H1 (cell line): ENCODE measurements at places on chromosomes 1 and 21.

DNA sequence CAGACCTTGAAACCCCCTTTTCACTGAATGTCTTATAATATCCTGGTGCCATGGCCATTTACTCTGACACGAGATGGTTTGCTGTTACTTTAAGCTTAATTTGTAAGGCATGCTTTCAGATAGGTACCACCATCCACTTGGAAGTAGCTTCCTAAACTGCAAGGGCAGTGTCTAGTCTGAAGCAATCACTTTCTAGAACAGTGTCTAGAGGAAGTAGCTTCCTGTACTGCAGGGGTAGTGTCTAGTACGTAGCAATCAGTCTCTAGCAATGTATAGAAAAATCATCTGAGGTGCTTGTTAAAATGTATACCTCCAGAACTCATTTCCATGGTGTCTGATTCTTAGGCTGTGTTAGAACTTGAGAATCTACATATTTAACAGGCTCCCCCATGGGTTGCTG lies 42.5 kb downstream of the ZBTB40 start:
- DNase-seq, result no peak

- DNase-seq, result no peak
Observed at GRCh38 chr21:20259031-20259867, 739.0 kb upstream of the NCAM2 start.

- no peak for DNase-seq
Observed at GRCh38 chr1:241825581-241825980, 22.4 kb upstream of the EXO1 start.

- no peak for DNase-seq
Observed at GRCh38 chr1:10599194-10599861, 124.6 kb downstream of the PEX14 start.

- DNase-seq, result no peak
Observed at GRCh38 chr21:23401278-23401677, 2206.0 kb downstream of the MRPL39 start.

DNA sequence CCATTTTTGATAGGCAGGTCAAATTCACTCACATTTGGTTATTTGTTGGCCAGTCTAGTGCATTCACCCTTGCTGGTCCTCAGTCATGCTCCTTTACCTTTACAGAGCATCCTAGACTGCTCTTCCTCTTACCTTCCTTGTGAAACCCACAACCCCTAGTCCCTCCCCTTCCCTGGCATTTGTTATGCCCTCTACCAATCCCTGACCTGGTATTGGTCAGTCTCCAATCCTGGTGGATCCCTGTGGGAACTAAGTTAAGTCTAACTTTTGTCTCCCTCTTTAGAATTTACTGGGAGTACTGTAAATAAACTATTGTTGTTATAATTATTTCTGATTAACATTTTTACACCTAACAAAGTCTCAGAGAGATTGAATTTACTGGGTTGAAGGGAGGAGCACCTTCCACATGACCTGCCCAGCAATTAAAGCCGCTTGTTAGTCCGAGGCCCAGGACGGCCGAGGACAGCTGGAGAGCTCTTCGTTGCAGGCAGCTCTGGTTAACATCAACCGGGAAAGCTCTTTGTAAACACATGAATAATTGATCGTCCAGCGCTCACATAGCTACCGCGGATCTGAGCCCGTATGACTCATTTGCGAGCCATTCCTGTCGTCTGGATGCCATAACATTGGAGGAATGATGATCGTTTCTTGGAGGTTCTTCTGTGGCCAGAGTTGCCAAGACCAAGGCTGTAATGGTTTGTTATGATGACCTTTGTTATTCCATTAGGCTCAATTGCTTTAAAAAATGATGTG lies 31.9 kb downstream of the MTARC1 start:
- DNase-seq, result peak; percentile 48

- DNase-seq, result no peak
Observed at GRCh38 chr1:156198831-156199349, 5.0 kb downstream of the SLC25A44 start.

GRCh38 chr1:42266253-42267135 lies 68.5 kb downstream of the FOXJ3 start:
- no peak for DNase-seq

DNA sequence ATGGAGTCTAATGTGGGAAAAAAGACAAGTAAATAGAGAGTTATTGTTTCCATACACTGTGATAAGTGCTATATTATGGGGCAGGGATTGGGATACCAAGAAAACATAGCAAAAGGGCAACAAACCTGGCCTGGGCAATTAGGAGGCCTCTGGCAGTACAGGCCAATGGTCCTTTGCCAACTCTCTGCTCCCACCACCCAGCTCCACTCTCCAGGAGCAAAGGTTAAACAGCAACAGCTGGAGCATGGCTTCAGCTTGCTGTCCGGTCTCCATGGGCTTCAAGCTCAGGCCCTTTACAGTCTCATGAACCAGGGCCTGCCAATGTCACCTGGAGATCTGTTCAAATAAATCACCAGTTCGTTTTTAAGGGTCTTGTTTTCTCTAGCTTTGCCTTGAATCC lies 37.2 kb upstream of the ARHGAP29 start:
- no peak for DNase-seq

- no peak for DNase-seq
Observed at GRCh38 chr1:217718873-217719272, 87.7 kb downstream of the SPATA17 start.

- no peak for DNase-seq
Observed at GRCh38 chr1:107479865-107480350, 339.1 kb downstream of the NTNG1 start.

- no peak for DNase-seq
Observed at GRCh38 chr1:214377886-214378285, 96.9 kb downstream of the SMYD2 start.

GRCh38 chr21:45872471-45872870 lies 109.1 kb upstream of the COL6A1 start:
- DNase-seq, result no peak

- DNase-seq, result no peak
Observed at GRCh38 chr1:27408151-27408550, 15.7 kb downstream of the GPR3 start.

DNA sequence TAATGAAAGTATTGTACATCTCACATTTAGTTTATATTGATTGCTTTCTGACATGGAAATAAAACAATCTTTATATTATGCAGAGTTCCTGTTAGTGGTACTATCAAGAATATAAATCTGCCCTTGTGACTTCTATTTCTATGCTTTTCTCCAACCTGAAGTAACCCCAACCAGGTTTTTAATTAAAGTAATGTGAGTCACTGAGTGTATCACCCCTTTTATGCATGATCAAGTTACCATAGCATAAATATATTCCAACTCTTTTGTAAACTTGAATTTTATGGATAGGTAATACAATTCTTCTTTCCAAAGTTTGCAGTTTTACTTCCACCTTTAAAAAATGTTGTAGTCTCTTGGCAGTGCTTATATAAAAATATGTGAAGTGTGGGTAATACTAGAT lies 532.3 kb downstream of the USP25 start:
- no peak for DNase-seq

- no peak for DNase-seq
Observed at GRCh38 chr1:192575499-192576189, at the start of gene RGS1. Gene RGS1, plus strand, starts transcription at chr1:192575773. Its CDS starts 20 bp downstream, at chr1:192575793.

DNA sequence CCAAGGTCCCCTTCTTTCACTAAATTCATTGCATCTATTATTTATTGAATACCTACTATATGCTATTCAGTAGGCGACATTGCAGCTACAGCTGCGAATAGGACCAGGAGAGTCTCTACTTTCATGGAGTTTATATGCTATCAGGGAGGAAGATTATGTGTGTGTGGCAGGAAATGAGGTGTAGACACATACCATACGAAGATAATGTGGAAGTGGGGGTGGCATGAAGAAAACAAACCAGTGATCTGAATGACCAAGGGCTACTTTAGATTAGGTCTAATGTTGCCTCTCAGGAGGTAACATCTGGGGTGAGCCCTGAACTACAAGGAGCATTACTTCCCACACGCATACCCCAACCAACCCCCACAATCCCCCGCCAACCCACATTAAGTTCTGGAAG lies 1.0 kb upstream of the PPIH start:
- DNase-seq, result no peak

- no peak for DNase-seq
Observed at GRCh38 chr21:45611939-45612664, 31.4 kb upstream of the PCBP3 start.

DNA sequence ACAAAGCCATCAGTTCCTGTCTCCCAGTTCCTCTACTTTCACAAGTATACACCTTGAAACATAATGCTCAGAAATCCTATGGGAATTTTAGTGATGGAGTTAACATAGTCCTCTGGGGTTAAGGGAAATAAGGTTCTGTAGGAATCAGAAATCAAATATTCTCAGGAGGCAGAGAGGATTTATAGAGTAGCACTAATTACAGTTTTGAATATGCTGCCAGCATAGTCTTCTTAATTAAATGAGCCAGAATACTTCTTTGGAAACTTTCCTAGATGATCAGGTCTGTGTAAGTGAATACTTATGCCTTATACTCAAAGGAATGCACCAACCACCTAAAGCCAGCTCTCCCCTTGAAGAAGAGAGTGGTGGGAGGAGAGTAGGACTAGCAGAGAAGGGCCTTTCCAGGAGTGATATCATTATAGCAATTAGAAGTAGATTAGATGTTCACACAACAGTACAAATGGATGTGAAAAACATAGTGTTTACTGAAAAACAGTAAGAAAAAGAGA lies 31.4 kb upstream of the DIRAS3 start:
- DNase-seq, result no peak

DNA sequence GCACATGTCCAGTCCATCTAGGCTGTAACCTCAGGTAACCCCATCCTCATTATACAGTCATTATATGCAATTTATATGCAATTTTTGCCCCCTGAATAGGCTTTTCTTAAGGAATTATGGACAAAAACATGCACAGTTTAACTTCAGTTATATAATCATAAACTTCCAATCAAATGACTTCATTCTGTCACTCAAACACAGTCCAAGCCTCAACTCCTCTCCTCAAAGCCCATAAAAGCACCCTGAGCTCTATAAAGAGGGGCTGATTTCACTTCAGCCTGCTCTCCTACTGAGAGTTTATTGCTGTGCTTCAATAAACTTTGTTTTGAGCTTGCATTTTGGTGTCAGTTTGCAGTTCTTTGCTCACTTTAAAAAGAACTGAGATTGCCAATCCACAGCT lies 1805.5 kb downstream of the BRINP3 start:
- DNase-seq, result no peak

DNA sequence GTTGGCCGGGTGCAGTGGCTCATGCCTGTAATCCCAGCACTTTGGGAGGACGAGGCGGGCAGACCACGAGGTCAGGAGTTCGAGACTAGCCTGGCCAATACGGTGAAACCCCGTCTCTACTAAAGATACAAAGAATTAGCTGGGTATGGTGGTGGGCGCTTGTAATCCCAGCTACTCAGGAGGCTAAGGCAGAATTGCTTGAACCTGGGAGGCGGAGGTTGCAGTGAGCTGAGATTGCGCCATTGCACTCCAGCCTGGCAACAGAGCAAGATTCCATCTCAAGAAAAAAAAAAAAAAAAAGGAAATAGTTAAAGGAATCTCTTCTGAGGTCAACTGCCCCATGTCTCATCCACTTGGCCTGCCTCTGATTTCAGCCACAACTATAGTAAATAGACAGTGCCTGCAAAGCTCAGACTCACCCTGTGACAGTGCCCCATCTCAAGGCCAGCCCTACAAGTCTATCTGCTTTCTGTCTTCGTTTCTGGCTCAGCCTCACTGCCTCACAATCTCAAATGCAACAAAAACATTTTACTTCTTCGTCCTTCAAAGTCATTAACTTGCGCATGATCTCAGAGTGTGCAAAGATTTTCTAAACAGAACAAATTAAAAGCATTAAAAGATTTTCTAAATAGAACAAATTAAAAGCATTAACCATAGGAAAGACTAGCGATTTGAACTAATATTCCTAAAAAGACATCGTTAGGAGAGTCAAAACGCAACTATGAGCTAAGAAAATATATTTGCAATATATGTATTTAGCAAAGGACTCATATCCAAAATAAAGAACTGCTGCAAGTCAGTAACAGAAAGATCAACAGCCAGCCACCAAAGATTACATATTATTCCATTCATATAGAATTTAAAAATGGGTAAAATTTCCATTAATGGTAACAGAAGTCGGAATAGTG lies 65.0 kb upstream of the PRDX6 start:
- DNase-seq, result no peak

DNA sequence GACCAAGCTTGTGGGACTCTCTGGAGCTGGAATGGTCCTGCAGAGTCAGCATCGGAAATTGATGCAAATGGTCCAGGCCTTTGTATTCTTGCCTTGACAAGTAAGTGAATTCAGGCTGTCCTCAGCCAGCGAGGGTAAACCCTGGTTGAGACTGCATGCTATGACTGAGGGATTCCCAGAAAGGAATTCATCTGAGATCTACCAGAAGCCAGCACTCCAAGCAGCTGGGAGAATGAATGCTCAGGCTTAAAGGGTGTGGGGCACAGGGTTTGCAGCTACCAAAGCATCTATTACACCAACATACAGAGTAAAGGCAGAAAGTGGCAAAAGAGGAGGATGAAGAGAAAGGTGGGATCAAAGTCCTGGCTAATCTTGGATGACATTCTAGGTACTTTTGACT lies 257.0 kb upstream of the LYPLAL1 start:
- no peak for DNase-seq

DNA sequence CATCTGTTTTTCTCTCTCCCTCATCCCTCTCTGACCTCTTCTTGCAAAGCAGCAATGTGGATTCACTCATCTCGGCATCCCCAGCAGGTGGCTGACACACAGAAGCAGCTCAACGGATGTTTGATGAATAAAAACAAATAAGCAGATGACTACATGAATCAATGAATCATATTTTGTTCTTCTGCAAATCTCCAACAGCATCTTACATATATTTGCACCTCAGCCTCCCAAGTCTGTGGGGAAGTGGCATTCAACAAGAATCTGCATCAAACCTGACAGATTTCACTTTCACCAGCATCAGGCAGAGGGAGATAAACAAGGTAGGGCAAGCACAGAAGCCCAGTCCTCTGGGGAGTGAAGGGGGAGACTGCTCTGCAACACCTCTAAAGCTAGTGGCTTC lies 34.0 kb downstream of the CAPN8 start:
- DNase-seq, result no peak

GRCh38 chr1:160806109-160806665 lies 10.2 kb downstream of the LY9 start:
- no peak for DNase-seq

- no peak for DNase-seq
Observed at GRCh38 chr1:49229555-49229954, 452.9 kb upstream of the BEND5 start.

DNA sequence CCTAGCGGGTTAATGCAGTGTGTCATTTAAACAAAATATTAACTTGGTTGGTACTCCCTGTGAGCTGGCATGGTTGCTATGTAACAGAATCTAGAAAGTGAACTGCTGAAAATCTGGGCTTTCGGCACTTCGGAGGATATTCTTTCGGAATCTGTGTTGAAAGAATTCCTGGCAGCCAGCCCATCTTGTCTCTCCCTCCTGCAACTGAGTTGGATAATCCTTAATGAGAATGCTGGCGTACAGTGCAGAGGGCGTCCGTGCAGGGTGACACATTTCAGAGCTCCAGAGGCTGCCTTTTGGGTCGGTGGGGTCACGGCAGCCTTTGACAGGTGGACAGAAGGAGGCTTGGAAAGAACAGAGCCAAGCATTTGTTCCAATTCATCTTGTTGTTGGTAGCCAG lies 3.7 kb downstream of the KAZN start:
- no peak for DNase-seq
